ENCODE measurements at places on chromosomes 4 and X.
A peak's percentile ranks its signal among the peaks of the same experiment; 100 is the strongest.

DNA sequence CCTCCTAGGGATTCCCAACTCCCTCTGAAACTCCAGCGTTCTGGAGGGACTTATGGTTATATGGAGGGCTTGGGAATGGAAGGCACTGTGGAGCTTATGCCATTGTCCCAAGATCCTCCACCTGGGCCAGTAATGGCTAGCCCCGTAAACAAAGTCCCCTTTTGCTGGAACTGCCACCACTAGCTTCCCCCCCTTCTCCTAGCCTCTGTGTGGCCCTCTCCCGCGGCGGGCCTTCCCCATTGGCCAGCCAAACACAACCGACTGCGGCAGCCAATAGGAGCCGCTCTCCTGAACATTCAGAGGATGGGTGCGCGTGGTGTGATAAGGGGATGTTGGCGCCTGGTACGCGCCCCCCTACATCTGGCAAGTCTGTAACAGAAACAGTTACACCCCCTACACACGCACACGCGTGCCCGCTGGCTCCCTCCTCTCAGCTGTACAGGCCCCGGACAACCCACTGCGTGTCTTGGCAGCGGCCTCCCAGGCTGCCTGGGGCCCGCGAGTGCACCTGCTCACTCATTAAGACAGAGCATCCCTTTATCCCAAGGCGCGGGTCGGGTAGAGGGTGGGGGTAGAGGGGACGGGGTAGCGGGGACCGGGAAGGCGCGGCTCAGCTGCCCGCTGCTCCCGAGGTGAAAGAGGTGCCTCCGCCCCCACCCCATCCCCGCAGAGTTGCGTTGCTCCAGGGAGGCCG is 863 bp upstream of the RAB33A start:
- H3K4me3 ChIP-seq, result peak overlapping the region; percentile 92
- H3K27ac ChIP-seq, result peak overlapping the region; percentile 92
- no peaks in the 10 kb centered on the region for H3K27me3 ChIP-seq
- peaks cover 10% of the 10 kb centered on the region for H3K36me3 ChIP-seq
- DNase-seq, result peak; percentile 64

- no peak overlapping the region for H3K4me3 ChIP-seq
- no peaks in the 10 kb centered on the region for H3K27me3 ChIP-seq
- no peak overlapping the region for H3K27ac ChIP-seq
These were observed 27.5 kb downstream of the OR13H1 start for GRCh38 chrX:131571348-131571747.

GRCh38 chrX:16319929-16320328 is 152.6 kb downstream of the MAGEB17 start:
- H3K36me3 ChIP-seq, result no peaks in the 10 kb centered on the region
- H3K27ac ChIP-seq, result no peak overlapping the region
- H3K4me1 ChIP-seq, result no peaks in the 10 kb centered on the region
- no peak for DNase-seq

DNA sequence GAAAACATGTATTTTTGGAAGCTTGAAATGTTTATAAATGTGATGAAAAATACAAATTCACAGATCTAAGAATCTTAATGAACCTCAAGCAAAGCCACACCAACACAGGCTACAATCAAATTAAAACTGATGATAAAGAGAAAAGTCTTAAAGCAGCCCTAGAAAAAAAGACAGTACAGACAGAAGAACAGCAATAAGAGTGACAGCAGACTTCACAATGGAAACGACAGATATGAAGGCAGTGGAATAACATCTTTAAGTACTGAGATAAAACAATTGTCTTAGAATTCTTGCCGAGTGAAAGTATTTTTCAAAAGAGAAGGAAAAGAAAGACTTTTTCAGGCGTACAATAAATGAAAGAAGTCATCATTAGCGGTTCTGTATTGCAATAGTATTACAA is 423.6 kb upstream of the LCORL start:
- DNase-seq, result no peak
- no peak overlapping the region for H3K27ac ChIP-seq
- H3K4me3 ChIP-seq, result no peak overlapping the region
- H3K4me1 ChIP-seq, result no peaks in the 10 kb centered on the region
- no peaks in the 10 kb centered on the region for H3K27me3 ChIP-seq

DNA sequence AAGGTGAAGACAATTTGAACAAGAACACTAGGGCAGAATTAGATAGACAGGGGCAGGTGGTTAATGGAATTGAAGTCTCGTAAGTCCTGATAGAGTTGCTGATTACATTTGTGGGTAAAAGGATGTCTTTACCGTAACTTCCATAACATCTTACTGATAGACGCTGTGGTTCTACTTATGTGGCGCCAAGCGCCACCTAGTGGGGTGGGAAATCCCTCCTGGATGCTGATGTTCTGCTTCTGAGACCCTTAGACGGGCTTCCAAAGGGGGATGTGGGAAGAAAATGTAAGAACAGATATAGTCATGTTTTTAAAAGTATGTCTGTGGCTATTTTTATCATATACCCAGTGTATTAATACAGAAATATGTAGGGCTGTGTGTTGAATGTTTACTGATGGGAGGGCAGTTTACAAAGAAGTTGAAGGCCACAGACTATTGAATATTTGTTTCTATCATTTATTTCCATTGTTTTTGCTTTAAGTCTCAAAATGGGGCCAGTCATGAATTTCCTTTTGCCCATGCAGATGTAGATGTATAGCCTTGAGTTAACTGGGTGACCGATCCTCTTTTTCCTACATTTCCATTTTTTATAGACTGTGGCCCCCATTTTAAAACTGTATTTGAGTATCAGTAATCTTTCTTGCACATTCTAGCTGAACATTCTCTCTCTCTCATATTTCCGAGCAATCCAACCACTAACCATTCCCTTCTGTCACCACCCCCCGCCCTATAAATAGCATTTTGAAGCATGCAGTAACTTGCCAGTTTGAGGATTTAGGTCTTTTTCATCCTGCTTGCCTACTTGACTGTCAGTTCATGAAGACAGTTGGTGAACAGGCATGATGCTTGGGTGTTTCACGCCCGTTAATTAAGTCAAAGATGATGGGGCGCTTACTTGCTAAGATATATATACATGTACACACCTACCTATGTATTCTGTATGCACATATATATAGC is 12.1 kb upstream of the TLR8 start:
- DNase-seq, result peak; percentile 20
- no peak overlapping the region for H3K4me3 ChIP-seq
- peaks cover 3% of the 10 kb centered on the region for H3K36me3 ChIP-seq
- no peaks in the 10 kb centered on the region for H3K27me3 ChIP-seq
- H3K27ac ChIP-seq, result no peak overlapping the region

DNA sequence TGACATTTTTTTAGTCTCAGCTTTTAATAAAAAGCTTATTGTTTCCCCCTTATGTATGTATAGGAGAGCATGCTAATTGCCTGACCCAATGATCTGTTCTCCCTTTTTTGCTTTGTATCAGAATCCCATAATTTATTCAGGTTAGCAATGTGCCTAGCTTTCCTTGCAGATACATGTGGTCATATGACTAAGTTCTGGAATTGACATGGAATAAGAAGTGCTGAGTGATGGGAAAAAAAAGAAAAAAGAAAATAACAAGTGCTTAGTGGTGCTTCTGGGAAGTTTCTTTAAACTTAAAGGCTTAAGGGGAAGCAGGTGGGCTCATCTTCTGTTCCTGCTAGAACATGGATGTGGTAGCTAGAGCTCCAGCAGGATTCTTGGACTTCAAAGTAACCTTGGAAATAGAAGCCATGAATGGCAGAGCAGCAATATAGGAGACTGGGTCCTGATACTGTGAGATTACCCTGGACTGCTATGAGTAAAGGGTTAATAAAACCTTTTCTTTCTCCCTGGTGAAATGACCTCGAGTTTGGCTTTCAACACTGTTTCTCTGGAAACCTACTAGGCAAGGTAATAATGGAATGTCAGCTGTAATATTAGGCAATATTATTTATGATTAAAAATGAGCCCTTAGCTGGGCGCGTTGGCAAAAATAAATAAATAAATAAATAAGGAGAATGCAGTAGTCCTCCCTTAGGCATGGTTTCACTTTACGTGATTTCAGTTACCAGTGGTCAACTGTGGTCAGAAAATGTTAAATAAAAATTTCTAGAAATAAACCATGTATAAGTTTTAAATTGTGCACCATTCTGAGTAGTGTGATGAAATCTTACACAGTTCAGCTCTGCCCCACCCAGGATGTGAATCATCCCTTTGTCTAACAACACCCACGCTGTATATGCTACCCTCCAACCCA is 16.7 kb upstream of the RBM41 start:
- peaks cover 11% of the 10 kb centered on the region for H3K4me1 ChIP-seq
- DNase-seq, result no peak
- H3K4me3 ChIP-seq, result peak overlapping the region; percentile 13
- H3K27me3 ChIP-seq, result no peaks in the 10 kb centered on the region
- H3K36me3 ChIP-seq, result peaks cover 3% of the 10 kb centered on the region

DNA sequence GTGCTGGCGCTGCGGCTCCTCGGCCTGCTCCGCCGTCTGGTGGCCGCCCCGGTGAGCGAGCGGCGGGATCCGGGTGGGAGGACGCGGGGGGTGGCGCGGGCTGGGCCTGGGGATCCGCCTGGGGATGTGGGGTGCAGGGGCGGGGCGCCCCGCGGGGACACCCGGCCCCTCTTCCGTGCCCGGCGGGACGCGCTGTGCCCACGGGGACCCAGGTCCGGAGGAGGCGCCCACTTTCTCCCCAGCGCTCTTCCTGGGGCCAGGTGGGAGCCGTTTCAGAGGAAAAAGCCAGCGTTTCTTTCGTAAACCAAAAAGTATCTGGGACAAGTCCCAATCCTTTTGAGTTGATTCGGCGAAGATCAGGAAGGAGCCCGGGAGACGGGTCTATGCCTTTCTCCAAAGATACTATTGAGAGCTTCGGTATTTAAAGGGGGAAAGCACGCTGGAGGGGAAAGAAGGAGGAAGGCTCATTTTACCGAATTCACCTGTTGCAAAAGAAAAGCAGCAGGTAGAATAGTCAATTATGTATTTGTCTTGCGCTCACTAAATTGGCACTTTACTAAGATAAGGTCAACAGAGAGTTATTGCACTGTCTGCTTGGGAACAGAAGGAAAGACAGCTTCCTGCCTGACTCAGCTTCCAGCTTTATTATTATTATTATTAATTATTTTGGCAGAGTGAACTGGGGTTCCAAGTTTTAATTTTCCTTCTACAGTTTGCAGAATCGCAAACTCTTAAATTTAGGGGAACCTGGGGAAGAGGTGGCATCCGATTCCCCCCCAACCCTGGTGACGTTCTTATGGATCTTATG is 81.5 kb upstream of the CD99 start:
- H3K27me3 ChIP-seq, result no peaks in the 10 kb centered on the region
- peak overlapping the region; percentile 77 for H3K27ac ChIP-seq
- H3K36me3 ChIP-seq, result peaks cover 53% of the 10 kb centered on the region
- DNase-seq, result no peak
- peaks cover 39% of the 10 kb centered on the region for H3K4me1 ChIP-seq

GRCh38 chr4:87934157-87934704 is 41.3 kb upstream of the SPP1 start:
- H3K4me3 ChIP-seq, result no peak overlapping the region
- no peak overlapping the region for H3K27ac ChIP-seq
- peaks cover 2% of the 10 kb centered on the region for H3K4me1 ChIP-seq
- no peak for DNase-seq
- H3K27me3 ChIP-seq, result peaks cover 3% of the 10 kb centered on the region

DNA sequence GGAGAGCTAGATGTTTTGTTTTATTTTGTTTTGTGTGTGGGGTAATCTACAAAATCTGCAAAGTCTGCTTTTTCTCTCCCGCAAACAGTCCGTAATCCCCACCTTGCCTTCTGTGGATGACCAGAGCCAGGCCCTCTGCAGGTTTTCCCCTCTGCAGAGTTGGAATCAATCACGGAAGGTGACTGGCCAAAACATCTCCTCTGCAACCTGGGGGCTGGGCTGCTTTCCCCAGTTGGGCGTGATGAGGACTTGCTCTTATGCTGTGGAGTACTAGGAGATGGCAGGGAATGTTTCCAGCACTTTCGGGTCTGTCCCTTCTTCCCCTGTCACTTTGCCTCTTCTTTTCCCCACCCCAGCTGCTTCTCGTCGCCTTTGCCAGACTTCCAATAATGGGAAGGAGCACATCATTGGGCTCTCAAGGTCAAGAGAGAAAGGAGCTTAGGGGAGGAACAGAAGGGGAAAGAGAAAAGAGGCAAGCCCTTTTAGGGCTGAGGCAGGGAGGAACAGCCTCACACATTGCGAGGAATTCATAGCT is 1.1 kb downstream of the TMEM35A start:
- no peaks in the 10 kb centered on the region for H3K36me3 ChIP-seq
- H3K4me1 ChIP-seq, result no peaks in the 10 kb centered on the region
- no peak for DNase-seq
- H3K27me3 ChIP-seq, result peaks cover 18% of the 10 kb centered on the region
- H3K27ac ChIP-seq, result no peak overlapping the region

DNA sequence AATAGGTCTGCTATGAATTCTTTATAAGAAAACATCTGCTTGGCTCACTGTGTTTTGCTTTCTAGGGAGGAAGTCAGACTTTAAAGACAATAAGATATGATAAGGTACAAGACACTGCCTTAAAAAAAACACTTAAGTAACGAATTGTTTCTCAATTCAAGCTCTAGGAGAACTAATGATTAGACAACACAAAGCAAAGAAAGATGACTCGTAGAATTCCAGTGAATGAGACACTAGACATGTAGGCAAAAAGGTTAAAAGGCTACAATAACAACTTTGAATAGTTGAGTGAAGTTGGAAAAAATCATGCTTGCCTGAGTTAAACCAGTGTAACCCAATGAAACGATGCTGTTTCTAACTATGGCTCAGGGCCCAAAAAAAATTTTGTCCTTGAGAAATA is 344.4 kb upstream of the ACTRT1 start:
- H3K27me3 ChIP-seq, result no peaks in the 10 kb centered on the region
- no peaks in the 10 kb centered on the region for H3K36me3 ChIP-seq
- H3K4me1 ChIP-seq, result no peaks in the 10 kb centered on the region
- no peak for DNase-seq

GRCh38 chr4:8331575-8331955 is 62.0 kb downstream of the HTRA3 start:
- H3K4me1 ChIP-seq, result no peaks in the 10 kb centered on the region
- DNase-seq, result no peak
- no peak overlapping the region for H3K27ac ChIP-seq
- H3K4me3 ChIP-seq, result no peak overlapping the region
- no peaks in the 10 kb centered on the region for H3K36me3 ChIP-seq

- no peaks in the 10 kb centered on the region for H3K27me3 ChIP-seq
- H3K4me3 ChIP-seq, result no peak overlapping the region
- peaks cover 33% of the 10 kb centered on the region for H3K36me3 ChIP-seq
- no peak overlapping the region for H3K27ac ChIP-seq
These were observed 15.8 kb downstream of the DHRSX start for GRCh38 chrX:2484721-2485648.
